GM10248 (cell line): ENCODE measurements at places on chromosomes 16 and 17.

- DNase-seq, result peak; percentile 67
These were observed 594 bp downstream of the MAPK8IP3 start for GRCh38 chr16:1706386-1707192.

- no peak for DNase-seq
These were observed 8.8 kb downstream of the CNP start for GRCh38 chr17:41975099-41976083.

DNA sequence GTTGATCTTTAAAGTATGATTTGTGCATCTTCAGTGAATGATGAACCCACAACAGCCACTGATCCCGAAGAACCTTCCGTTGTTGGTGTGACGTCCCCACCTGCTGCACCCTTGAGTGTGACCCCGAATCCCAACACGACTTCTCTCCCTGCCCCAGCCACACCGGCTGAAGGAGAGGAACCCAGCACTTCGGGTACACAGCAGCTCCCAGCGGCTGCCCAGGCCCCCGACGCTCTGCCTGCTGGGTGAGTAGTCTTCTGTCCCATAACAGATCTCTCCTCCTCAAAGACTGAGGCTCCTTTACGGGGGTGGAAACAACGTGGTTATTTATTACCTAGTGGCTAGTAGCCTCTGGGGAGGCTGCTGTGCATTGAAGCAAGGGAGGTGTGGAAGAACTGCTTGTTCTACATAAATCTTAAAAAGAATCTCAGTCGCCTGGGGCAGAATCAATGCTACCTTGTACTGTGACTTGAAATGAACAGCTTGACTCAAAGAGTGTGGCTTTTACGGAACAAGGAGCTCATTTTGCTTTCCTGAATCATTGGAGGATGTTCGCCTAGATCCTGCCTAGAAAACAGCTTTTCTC, 63.0 kb upstream of the CLEC18A start:
- DNase-seq, result peak; percentile 32

GRCh38 chr16:10261077-10261476, 78.8 kb upstream of the GRIN2A start:
- DNase-seq, result no peak

- DNase-seq, result no peak
These were observed 14.6 kb upstream of the GGA2 start for GRCh38 chr16:23524886-23525285.

DNA sequence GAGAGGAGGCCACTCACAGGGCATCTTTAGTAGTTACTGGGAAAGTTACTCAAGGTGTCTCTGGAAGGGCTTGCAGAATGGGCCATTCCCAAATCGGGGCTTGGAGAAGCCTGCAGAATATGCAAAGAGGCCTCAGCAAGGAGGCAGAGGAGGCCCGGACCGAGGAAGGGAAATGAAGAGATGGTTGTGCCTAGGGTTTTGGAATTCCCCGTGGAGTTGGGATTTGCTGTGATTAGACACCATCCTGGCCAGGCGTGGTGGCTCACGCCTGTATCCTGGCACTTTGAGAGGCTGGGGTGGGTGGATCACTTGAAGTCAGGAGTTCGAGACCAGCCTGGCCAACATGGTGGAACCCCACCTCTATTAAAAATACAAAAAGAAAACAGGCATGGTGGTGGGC, 193.0 kb downstream of the IRF8 start:
- DNase-seq, result no peak

GRCh38 chr16:27096375-27096774, 29.6 kb downstream of the C16orf82 start:
- DNase-seq, result no peak
